Left lung (tissue), 14 donors: ENCODE measurements at places on chromosomes 3 and 15. TPM values are rescaled to one million over a fixed set of nuclear protein-coding genes. Genes with fewer than 3 reads are reported as not detected.

The RASL12 gene
- total RNA-seq = 23.8 TPM

The CCDC51 gene
- 13.4 TPM for total RNA-seq

The SEMA3G gene
- total RNA-seq = 30.5 TPM

The PLA2G4E gene
- 0.12 TPM for total RNA-seq

The DLL4 gene
- total RNA-seq = 10.4 TPM
